ENCODE measurements at places on chromosomes 6 and 20.

DNA sequence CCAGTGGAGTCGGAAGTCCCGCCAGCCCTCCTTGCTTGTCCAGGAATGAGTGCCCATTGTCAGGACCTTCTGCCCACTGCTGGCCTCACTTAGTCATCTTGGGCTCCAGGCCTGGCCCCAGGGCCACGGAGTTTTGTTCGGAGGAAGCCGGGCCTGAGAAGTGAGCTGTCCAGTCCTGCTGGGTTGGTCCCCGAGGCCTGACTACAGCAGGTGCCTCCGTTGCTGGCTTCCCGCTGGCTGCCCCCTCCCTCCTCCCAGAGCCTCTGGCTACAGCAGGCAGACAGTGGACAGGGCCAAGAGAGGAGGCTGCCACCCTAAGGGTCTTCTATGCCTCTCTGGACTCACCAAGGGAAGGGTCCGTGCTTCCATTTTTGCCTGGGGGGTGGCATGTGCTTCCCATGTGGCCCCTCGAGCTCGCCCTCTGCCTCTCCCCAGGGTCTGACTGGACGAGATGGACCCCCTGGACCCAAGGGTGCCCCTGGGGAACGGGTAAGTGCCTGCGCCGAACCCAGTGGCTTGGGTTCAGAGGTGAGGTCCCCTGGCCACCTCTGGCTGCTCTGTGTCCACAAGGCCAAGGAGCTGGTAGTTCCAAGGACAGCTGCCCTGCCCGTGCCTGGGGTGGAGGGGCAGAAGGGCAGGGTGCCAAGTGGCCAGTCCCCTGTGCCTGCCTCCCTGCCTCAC is 2.8 kb downstream of the COL9A3 start:
- no peak for DNase-seq

- DNase-seq, result no peak
Observed at GRCh38 chr6:136964398-136964797, 42.3 kb downstream of the SLC35D3 start.

DNA sequence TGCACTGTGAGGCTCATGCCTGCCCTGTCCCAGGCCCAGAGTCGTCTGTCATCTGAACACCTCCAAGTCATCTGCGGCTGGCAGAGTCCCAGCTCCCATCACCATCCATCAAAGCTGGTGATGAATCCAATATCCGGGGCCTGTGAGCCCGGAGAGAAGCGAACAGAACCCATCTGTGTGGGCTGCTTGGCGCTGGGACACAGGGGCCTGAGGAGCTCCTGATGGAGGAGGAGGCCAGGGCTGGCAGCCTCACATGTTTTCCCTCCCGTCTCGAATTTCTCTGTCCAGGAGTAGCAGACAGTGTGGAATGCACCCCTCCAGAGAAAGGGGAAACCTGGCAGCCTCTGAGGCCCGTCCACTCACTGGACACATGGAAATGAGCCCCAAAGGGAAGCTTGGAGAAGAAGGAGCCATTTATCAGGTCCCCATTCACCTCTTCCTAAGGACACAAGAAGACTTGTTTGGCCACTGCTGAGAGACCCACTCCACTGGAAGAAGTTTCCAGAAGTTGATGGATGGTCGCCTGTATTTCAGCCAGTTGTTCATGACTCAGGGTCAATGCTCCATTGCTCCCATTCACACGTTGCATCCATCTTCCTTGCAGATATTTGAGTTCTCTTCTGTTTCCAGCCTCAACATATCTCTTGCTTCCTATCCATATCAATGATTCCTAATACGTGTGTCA is 307.5 kb upstream of the SULF2 start:
- DNase-seq, result no peak

GRCh38 chr6:53673162-53673727 is 7.7 kb upstream of the KLHL31 start:
- no peak for DNase-seq

- DNase-seq, result no peak
Observed at GRCh38 chr6:139676718-139677117, 302.3 kb upstream of the CITED2 start.

DNA sequence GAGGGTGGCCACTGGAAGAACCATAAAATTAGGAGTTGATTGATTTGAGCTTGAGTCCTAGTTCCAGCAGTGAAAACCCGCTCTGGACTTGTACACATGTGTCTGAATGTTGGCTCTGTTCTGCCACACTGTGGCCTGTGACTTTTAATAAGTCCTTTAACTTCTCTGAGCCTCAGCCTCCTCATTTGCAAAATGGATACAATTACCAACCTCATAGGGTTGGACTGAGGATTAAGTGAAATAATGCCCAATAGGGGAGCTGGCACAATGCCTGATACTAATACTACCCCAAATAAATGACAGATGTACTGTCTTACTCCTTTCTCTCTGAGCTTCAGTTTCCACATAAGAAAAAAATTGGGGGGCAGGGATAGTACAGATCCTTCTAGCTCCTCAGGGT is 92.6 kb upstream of the RIPOR2 start:
- no peak for DNase-seq

GRCh38 chr20:1892119-1892385 is 3.2 kb upstream of the SIRPA start:
- DNase-seq, result no peak

- no peak for DNase-seq
Observed at GRCh38 chr6:116314878-116315277, 35.1 kb upstream of the TSPYL1 start.

- no peak for DNase-seq
Observed at GRCh38 chr6:143679041-143679440, 1.3 kb downstream of the PHACTR2 start.

DNA sequence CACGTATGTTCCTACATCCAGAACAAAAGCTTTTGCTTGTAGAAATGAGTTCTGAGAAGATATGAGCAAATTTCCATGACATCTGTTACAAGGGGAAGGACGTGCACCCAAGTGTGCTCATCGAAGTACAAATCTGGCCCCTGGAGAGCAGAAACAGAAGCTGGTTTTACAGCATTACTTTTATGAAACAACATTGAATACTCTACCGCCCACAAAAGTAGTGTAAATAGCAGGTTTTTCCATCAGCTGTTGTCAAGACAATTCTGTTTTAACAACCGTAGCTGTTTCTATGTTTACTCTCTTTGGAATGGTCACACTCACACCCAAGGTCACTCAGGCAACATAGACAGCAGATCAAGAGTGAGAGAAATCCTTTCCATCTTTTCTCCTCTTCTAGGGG is 114.2 kb upstream of the SSTR4 start:
- no peak for DNase-seq

DNA sequence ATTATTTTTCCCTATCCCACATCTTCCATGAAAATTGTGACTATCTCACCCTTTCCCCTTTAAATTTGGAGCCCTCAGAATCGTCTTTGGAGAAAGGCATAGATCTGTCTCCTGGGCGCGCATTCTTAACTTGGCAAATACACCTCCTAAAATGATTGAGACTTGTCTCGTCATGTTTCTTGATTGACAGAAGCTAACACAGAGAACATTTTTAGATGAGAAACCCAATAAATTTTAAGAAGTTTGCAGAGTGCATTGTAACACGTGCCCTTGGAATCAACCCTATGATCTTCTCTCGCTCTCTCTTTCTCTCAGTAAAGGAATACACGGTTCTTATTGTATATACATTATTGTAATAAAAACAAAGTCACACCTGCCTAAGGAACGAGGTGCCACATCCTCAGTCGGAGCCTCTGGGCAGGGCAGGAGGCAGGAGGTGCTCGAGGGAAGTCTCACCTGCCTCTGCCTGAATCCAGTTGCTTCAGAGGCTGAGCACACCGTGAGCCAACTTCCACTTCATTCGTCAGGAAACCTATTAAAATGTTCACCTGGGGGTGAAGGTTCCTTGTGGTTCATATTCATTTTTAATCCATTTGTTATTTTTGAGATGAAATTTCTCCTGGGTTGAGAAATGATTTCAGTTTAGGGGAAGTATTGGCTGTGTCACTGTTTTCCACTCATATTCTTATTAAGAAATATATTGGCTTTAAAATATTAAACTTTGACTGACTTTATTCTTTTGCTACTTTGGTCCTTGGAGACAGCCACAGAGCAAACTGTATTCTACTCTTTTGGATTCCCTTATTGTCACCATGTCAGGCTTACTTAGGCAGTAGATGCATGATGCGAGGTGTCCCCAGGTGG is 90.5 kb upstream of the THBS2 start:
- no peak for DNase-seq

- DNase-seq, result no peak
Observed at GRCh38 chr6:134324141-134324540, 6.2 kb upstream of the SGK1 start.

- DNase-seq, result no peak
Observed at GRCh38 chr6:45445364-45445748, 67.6 kb upstream of the SUPT3H start.

DNA sequence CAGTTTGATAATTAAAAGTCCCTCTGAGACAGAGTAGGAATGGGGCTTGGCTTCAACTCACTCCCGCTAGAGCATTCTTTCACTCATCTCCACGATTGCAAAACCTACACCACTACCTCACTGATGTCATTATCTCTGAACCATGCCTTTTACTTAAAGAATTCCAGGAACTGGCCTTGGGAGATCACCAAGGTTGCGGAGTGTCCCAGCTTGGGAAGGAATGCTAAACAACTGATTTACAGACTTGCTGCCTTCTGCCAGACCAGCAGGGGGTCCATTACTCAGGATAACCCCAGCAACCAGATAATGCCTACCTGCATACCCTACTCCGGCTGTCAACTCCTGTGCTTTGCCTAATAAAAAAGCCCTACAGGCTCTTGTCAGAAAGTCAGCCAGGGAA is 102.2 kb upstream of the RALGAPA2 start:
- DNase-seq, result no peak

DNA sequence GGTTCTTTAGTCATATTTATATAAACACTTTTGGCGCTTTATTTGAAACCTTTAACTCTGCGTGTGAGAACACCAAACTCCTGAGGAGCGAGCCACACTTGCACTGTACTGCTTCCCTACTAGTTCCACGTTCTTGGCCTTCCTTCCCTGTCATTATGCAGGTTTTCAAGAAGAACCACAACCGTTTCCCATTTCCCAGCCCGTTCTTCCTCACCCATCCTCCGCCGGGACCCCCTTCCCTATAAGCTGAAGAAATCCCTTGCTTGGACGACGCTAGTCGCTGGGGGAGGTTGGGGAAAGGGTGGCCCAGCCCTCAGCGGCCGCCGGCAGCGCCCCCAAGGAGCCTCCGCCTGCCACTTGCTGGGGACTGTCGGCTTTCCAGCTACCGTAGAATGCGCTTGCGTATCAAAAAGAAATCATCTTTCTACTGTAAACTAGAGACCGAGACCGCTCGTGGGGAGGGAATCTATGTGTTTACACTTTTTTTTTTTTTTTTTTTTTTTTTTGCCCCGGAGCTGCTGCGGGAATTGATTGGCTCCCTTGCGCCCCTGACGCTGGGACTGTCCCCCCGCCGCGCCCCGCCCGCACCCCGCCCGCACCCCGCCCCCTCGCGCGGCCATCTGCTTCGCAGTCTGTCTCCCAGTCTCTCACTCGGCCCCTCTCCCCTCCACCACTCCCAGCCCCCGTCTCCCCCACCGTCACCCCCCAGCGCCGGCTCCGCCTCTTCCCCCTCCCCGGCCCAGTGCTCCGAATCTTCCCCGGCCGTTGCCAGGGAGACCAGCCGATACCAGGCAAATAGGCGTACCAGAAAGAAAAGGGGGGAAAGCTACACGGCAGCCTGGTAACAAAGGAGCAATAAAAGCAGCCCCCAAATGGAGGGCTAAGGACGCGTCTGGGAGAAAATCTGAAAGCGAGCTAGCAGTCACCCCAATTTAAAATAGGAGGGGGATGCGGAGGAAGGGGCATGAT is 2.3 kb upstream of the MARCKS start:
- DNase-seq, result peak; percentile 81

- peak; percentile 39 for DNase-seq
Observed at GRCh38 chr6:26284537-26285142, 80.4 kb upstream of the BTN3A2 start.

- no peak for DNase-seq
Observed at GRCh38 chr20:10419550-10420133, 14.4 kb downstream of the MKKS start.

GRCh38 chr20:8401556-8401955 is 269.5 kb downstream of the PLCB1 start:
- DNase-seq, result no peak

- DNase-seq, result no peak
Observed at GRCh38 chr20:62832212-62832922, 15.5 kb downstream of the COL9A3 start.

DNA sequence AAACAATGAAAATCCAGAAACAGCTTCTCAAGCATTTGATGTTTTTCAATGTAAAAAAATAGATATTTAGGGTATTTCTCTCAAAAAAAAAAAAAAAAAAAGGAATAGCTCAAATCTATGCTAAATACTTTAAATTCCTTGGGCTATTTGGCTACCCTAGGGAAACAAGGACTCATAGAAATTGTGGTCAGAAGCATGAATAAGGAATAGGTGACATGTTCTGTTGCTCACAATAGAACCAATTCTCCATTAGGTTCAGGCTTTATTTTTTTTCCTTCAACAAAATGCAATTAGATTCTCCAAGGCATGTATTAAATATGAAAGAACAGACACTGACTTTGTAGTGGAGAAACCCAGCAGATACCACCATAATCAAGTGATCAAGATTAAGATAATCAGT is 904.3 kb upstream of the FLRT3 start:
- DNase-seq, result no peak

DNA sequence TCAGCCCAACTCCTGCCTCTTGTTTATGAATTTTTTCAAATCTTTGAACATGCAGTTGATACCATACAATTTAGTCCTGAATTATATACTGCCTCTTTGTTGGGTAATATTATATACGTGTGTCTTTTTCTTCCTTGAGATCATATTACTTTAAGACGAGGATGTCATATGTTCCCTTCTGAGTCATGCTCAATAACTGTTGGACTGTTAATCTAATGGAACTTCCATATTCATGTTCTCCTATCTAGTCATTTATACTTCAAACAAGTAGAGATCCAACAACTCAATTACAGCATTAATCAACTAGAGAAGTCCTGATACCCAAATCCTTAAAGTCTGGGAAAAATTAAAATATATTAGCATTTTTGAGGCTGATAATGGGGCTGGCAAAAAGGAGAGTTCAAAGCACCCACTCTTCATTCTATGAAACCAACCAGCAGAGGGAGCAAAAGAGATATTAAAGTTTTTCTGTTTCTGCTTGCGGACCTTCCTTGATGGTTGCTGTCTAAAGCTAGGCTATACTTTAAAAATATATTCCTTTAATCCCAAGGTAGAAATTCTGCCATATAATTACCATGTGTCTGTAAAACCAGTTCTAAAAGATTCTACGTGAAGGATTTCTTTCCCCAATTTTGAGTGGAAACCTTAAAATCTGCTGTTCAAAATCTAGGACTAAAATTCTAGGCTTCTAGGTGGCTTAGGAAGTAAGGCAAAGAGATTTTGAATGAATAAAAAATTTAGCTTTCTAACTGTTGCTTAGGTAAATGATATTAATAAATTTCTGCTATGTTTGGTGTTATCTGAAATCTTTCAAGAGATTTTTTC is 498.9 kb downstream of the BCKDHB start:
- DNase-seq, result peak; percentile 8
